ENCODE measurements at places on chromosomes 13 and 19.

GRCh38 chr13:26952551-26953143, 192.1 kb upstream of the GPR12 start:
- no peak for DNase-seq

GRCh38 chr13:42832341-42833096, 51.1 kb downstream of the FAM216B start:
- peak; percentile 15 for DNase-seq

- no peak for DNase-seq
Measured at GRCh38 chr19:13530720-13531119, 24.4 kb upstream of the CACNA1A start.

- no peak for DNase-seq
Measured at GRCh38 chr13:47519626-47520025, 481.4 kb downstream of the SUCLA2 start.

- no peak for DNase-seq
Measured at GRCh38 chr19:31233295-31233800, 115.9 kb downstream of the TSHZ3 start.

DNA sequence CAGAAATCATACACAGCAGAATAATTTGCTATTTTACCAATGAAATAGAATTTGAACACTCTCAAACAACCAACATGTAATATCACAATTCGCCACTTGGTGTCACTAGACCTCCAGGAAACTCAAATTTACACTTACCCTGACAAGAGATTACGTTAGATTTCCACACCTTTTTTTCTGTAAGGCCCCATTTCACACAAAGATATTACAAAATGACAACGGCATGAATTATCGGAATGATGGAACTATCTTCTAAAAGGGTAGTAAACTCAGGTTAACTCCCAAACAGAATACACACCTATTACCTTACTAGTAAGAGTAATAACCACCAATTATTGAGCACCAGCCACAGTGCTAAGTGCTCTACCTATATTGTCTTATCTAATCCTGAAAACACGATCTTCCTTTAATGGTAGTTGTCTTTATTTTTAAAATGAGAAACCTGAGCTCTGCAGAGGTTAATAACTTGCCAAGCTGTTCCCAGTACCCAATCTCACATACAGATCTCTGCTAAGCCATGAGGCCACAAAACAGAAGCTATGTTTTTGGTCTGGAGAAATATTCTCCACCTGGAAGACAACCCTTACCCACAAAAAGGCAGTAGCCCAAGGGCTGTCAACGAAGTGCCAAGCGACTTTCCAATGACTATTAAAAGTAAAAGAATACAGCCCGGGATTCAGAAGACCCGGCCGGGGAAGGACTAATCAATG, 152.4 kb downstream of the DCLK1 start:
- DNase-seq, result peak; percentile 92

DNA sequence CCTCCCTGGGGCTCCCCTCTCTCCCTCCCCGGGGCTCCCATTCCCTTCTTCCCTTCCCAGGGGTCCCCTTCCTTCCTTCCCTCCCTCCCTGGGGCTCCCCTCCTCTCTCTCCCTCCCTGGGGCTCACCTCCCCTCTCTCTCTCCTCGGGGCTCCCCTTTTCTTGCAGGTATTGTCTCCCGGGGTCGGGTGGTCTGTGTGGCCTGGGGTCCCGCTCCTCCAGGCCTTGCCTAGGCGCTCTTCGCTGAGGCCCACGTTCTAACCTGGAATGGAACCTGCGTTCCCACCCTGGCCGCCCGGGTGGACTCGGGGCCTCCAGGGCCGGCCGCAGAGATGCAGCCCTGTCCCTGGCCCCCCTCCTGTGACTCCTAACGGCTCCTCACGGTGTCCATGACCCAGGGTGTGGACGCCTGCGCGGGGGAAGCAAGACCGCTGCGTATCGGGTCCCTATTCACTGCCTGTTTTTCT, 940 bp upstream of the DCUN1D2 start:
- DNase-seq, result peak; percentile 53

GRCh38 chr19:46202872-46203860, 26.4 kb upstream of the IGFL1 start:
- DNase-seq, result no peak

DNA sequence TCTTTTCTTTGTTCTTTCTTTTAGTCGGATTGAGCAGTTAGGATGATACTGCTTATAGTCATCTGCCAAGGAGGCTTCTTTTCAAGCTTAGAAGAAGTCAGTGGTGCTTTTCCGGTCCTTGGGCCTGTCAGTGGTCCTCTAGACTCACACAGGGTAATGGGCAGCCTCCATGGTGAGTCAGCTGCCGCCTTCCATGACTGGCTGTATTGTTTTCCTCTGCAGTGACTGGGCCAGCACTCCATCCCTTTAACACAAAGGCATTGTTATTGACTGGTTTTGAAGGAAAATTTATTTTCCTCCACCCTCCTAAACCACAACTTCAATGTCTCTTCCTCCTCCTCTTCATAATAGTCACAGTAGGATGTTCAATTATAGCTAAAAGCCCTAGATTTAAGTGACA, 47.1 kb upstream of the CNMD start:
- DNase-seq, result peak; percentile 8

Data from muscle of leg (tissue), 16 donors.